ENCODE measurements at places on chromosomes 5 and 9. TPM values are rescaled to one million over a fixed set of nuclear protein-coding genes. Genes with fewer than 3 reads are reported as not detected.

WHRN gene
- total RNA-seq, result 11.8 TPM

PIP5KL1 gene
- total RNA-seq, result 3.3 TPM

LRRC19 gene
- total RNA-seq, result not detected

IL13 gene
- not detected for total RNA-seq

GRIN3A gene
- total RNA-seq, result 0.05 TPM

RNF183 gene
- total RNA-seq, result 0.96 TPM

DNA sequence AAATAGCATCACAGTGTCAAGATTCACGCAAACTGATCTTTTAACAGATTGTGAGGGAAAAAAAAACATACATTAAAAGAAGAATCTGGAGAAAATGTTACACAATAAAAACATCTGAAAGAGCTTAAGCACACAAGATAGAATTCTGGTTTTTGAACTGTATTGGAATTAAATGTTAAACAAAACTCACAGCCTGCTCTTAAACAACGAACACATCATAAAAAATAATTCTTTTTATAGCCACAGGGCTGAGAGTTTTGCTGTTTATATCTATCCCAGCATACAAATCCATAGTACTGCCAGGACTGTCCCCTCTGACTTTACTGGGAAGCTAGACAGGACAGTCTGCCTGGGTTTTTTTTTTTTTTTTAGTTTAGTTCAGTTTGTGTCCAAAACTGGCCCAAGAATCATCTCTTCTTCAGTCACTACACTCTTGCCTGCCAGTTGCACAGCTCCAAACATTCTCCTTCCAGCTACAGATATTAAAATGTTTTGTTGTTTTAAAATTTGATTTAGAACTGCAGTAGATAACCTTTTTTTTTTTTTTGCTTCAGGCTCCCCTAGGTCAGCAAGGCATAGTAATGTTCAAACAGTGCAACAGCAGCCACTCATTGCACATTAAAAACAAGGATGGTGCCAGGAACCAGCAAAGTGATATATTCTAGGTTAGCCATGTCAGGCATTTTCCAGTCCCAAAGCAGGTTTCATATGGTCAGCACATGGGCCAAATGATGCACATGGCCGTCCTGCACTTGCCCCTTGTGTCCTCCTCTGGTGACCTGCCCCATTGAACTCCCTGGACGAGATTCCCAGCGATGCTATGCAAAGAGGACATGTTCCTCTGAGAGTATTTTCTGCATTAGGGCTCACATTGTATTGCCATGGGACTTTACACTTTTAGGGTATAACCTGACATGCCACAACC lies 173.6 kb downstream of the ARL15 start:
- no peak for DNase-seq

GRCh38 chr5:88881571-88881971 lies 1.4 kb downstream of the MEF2C start:
- no peak for DNase-seq

DNA sequence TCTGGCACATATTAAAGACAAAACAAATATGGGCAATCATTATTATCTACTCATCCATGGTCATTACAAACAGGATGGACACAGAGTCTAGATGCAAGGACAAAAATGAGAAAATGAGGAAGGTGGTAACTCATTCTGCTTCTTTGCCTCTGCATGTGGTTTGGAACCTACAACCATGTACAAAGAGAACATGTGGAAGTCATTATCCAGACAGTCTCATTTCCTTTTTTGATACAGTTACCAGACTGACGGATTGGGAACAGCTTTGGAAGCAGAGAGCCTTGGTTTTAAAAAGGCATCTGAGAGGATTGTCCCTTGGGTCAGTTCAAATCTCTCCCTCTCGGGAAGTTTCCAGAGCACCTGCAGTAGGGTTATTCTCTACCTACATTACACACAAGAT lies 433.4 kb upstream of the TNC start:
- DNase-seq, result no peak

- DNase-seq, result no peak
Measured at GRCh38 chr9:4982721-4983482, 2.2 kb upstream of the JAK2 start.

GRCh38 chr9:1880038-1880565 lies 135.0 kb upstream of the SMARCA2 start:
- no peak for DNase-seq

DNA sequence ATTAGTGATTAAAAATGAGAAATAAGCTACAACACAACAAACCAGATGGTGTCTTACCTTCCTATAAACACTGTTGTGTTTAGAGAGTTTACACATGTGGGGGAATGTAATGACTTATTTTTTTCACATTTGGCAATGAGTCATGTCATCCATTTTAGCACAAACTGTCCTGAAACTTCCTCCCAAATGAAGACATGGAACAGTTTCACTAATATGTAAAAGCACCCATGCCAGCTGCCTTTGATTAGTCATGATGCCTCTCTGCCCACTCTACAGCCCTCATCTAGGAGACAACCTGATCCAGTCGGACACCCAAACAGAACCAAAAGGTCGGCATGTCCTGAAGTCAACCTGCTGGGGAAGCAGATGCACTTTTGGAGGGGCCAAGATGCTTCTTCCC lies 98.2 kb downstream of the SEMA5A start:
- DNase-seq, result no peak

- no peak for DNase-seq
Measured at GRCh38 chr9:84652496-84653120, 16.9 kb upstream of the NTRK2 start.

DNA sequence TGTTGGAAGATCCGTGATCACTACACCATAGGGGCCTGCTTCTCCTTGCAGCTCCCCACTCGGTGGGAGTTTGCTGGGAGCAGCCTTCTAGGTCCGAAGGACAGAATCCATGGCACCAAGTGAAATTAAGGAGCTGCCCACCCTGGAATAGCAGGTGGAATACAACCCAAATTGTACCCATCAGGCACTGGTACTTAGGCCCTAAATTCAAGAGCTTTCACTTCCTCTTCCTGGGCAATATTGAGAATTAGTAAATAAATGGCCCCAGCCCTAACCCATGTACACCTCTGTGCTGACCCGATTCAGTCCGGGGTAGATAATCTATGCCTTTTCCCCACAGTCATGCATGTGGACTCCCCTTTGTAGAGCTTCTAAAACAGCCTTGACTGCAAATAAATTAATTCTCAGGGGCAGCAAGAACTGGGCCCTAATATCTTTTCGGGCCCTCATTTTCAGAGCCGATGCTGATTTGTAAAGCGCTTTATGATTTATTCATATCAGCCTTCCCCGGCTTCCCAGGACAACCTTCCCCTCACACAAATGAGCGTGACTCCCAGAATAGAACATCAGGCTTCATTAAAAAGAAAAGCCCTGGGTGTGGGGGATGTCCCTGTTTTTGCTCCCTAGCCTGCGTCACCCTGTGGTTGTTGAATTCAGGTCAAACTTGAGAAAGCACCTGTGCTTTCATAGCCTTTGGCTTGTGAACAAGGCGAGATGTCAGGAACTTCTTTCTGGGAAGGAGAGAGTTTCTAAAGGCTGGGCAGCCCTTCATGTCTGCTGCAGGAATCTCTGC lies 126.1 kb upstream of the TBC1D2 start:
- no peak for DNase-seq

DNA sequence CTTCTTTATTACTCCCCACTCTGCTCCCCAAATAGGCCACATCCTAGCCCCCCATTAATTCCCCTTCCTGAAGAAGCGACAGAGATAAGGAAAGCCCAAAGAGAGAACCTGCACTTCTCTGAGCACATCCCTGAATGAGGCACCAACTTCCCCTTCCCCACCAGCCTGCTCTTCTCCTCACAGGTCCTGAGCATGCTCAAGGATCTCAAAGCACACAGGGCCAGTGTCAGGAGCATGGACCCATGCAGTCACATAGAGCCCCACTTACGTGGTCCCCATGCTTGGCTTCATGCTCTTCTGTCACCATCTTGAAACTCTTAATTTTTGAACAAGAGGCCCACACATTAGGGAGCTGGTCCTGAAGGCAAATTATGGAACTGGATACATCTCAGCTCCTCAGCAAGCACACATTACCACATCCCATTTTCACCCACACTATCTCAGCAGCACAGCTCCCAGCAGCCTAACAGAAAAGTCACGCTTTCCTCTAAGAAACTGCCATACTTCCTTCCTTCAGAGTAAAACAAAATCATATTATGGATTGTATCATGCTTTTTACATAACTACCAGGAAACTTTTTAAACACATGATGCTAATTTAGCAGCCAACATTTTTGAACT lies 99.8 kb downstream of the NFIB start:
- DNase-seq, result no peak

GRCh38 chr5:73158313-73158712 lies 14.7 kb upstream of the TMEM174 start:
- DNase-seq, result no peak

DNA sequence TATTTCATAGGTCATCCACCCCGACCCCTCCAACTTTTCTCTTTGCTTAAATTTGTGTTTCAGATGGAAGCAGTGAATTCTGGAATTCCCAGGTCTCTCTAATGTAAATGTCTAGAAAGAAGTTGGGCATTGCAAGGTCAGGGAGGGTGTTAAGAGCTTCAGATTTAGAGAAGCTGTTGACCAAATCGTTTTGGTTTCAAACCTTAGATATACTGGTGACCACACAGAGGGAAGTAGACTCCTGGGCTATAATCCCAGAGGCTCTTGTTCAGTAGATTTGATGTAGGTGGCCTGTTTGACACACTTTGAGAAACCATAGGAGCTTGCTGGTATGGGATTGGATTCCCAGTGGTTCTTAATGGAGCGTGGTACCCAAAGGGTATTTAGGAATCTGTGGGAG lies 137.3 kb upstream of the KLF9 start:
- no peak for DNase-seq

GRCh38 chr5:73365301-73365853 lies 83.2 kb downstream of the FOXD1 start:
- DNase-seq, result no peak

GRCh38 chr5:28164568-28164967 lies 1126.2 kb upstream of the CDH9 start:
- DNase-seq, result no peak

DNA sequence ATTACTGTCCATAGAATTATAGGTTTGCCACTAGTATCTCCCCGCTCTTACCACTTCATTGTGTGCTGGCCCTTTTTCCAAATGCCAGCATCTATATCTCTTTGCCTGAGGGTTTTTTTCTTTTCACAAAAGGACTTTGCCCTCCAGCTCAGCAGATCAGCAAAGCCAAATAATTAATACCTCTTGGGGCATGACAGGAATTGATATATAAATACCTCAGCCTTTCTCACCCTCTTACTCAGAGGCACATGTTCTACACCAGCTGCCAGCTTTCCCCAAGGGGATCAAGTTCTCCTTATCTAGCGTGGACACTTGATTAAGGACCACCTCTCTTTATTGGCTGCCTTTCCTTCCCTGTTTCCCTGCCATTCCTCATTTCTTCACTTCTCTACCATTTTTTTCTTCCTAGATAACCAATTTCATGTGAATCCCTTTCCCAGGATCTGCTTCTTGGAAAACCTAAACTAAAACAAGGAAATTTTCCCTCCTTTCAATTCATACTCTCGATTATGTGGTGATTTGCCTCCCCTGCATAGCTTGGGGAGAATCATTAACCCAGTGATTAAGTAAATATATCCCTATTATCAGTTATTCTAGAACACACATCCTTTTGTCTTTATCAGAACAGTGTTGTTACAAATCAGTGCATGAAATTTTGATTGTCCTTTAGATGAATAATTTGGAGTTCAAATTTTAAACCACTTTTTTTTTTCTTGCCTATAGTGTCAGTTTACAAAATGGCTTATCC lies 6.9 kb upstream of the NUDT12 start:
- no peak for DNase-seq

GRCh38 chr9:127815512-127816361 lies 13.1 kb downstream of the FPGS start:
- no peak for DNase-seq

Measured in ureter (tissue), 1 donor.